Germinal center (tissue), 1 donor: ENCODE measurements at places on chromosomes 7 and 10.

DNA sequence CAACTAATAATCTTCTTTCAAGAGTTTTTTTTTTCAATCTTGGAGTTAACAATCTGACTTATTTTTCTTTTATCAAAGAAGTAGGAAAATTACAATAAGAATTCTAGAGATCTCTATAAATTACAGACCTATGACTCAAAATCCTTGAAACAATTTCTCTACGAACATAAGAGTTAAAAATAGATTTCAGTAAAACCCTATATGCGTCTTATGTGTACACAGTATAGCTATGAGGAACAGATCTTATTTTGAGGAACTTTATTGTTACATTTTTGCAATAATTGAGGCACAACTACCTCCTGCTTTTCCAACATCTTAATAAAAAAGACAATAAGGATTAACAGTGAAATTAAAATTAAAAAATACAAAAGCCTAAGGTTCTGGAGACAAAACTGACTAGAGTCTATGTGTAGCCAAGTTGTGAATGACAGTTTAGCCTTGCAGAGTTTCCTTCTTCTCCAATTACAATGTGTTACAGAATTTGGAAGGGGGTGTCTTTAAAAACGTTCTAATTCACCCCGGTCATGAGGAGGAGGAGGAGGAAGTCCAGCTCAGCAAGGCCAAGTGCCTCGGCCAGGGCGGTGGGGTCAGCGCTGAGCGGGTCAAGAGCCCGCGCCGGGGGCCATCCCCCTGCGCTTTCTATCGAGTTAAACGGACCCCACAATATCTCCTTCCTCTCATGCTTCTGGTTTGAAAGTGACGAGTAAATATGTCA lies 40.5 kb downstream of the AMZ1 start:
- DNase-seq = no peak

GRCh38 chr10:61852261-61852660 lies 49.2 kb upstream of the ARID5B start:
- no peak for DNase-seq

- DNase-seq = peak; percentile 47
Observed at GRCh38 chr10:78045237-78045636, 11.6 kb downstream of the RPS24 start.

- no peak for DNase-seq
Observed at GRCh38 chr7:23117841-23118240, 12.3 kb downstream of the KLHL7 start.

- no peak for DNase-seq
Observed at GRCh38 chr10:57849691-57850357, 417.9 kb downstream of the IPMK start.

DNA sequence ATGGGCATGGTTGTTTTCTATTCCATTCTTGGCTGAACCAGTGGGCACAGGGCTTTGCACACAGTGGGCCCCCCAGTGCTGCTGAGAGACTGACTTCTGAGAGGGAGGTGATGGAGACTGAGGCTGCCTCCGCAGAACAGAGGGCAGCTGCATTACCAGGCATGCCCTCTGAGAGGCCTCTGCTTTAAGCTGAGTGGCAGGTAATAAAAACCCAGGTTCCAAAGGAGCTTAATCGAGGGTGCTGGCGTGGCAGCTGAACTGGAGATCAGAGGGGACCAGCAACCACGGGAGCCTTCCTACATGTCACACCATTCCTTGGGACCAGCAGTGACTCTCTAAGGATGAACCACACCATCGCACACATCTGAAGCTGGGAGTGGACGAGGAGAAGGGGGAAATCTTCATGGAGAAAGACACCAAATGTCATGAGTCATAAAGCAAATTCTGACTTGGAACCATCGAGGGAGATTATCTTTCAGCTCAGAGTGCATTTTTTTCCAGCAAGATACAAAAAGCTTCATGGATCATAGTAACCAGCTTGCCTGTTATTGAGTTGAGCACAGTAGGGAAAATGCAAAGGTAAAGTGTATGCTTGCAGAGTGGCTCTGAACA lies 24.6 kb downstream of the HIPK2 start:
- DNase-seq = no peak

DNA sequence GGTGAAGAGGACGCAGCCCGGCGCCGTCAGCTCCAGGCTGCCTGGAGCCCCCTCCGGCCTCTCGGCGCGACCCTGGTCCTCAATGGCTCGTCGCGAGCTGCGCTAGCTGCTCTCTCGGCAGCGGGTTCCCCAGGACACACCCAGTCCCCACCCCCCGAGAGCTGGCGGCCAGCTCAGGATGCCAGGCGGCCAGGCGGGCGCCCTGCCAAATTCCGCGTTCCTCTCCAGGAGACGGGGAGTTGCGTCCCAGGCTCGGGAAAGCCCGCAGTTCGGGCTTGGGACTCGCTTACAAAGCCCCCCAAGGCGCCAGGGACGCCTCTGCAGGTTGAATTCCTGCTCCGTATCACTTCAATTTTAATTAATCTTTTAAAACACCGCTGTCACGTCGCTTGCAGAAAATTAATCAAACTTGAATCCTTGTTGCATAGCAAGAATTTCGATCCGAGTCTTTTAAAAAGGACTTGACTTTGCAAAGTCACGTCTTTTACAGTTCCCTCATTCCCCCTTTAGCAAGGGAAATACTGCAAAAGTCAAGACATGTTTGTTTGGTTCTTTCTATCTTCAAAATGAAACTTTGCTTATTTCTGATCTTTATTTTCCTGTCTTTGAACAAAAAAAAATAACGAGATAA lies 28.2 kb downstream of the SKIDA1 start:
- DNase-seq = no peak

DNA sequence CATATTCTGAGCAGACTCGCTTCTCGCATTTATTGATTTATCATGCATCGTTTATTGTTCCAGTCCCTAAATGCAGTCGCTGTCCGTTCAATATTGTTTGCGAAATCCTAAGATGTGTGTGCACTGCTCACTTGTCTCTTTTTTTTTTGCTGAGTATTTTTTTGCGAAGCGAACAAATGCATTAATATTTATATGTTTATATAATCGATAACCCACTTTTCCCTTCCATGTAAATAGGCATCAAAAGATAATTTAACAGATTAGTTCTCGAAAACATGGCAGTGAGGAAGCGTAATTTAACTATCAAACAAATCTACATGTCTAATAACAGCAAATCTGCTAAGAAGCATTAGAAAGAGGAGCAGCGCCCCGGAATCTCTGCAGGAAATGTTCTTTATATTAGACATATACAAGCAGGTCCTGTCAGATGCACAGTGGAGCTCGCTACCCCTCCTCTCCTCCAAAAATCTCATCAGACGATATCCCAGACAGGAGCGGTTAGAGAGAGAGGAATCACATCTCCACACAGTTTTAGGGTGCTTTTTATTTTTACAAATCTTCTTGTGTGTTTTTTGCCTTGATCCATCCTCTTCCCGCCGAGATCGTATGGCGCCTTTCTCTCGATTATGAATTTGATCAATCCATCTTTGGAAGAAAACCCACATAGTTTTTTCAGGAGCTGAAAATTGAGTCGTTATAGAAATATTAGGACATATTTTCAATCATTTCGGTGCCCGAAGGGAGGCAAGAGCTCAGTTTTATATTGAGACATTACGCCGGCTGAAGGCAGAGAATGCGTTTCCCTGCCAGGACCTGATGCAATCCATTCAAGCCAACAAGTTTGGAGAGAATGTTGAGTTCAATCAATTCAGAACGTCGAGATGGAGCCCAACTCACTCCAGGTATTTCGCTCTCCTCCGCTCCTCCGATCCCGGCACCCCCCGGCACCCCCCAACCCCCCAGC lies at the start of gene ARID5B:
Gene ARID5B (plus strand): TSS at position 871 of the 964 bp plus-strand sequence. CDS start 11 bp downstream, at position 882.
- DNase-seq = peak; percentile 53

DNA sequence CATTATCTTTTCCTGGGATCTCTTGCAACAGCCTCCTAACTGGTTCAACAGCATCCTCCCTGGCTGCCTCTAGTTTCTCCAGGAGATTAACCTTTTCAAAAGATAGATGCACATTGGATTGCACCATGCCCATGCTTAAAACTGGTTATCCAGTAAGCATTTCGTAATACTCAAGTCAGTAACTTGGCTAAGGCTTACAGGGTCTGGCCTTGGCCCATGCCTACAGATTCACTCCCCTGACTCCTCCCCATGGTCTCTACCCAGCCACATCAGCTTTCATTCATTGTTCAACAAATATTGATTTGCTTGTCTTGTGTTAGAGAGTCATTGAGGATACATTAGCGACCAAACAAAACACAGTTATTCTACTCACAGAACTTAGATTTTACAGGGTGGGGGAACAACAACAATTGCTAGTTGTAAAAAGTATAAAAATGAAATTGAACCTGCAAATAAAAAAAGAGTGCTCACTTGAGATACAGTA lies 1.8 kb upstream of the KIF20B start:
- no peak for DNase-seq

- DNase-seq = peak; percentile 27
Observed at GRCh38 chr10:6200734-6201515, 1.8 kb upstream of the PFKFB3 start.

DNA sequence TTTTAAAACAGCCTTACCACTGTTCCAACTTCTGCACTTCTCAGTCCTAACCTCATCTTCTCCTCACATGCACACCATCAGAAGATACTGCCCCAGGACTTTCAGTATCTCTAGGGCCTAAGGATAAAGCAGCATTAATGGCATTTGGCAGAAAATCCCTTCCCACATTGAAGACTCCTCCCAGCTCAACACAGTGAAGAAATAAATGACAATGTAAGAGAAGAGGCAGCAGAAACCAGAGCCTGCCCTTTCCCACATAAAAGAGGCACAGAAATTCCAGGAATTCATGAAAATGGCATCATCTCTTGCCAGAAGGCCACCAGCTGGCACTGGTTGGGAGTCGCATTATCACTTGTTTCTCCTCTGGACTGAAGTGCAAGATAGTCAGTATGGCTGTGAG lies 3.7 kb downstream of the GCC1 start:
- no peak for DNase-seq

- peak; percentile 11 for DNase-seq
Observed at GRCh38 chr7:130092598-130092997, 22.3 kb downstream of the KLHDC10 start.

DNA sequence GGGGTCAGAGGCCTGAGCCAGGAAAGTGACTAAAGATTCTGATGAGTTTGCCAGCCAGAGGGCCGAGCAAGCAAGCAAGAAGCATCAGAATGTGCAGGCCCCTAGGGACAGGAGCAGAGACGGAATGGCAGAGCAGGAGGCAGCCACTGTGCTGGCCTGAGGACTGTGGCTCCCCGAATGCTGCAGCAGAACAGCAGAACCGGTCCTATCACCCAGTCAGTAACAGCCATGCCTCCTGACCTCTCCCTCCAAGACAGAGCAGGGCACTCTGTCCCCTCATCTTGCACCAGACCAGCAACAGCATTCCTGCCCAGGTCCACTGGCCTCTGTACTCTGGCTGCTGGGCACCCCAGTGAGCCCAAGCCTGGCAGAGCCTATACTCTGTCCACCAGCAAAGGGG lies 85.9 kb downstream of the ARHGAP22 start:
- no peak for DNase-seq
